Fibroblast of skin of right quadriceps (primary cell): ENCODE measurements at places on chromosomes 16 and 17.

GRCh38 chr17:81821603-81822311 lies 11.3 kb downstream of the MCRIP1 start:
- peak; percentile 44 for DNase-seq

- DNase-seq, result peak; percentile 67
Observed at GRCh38 chr16:87582216-87582965, 19.9 kb upstream of the JPH3 start.

DNA sequence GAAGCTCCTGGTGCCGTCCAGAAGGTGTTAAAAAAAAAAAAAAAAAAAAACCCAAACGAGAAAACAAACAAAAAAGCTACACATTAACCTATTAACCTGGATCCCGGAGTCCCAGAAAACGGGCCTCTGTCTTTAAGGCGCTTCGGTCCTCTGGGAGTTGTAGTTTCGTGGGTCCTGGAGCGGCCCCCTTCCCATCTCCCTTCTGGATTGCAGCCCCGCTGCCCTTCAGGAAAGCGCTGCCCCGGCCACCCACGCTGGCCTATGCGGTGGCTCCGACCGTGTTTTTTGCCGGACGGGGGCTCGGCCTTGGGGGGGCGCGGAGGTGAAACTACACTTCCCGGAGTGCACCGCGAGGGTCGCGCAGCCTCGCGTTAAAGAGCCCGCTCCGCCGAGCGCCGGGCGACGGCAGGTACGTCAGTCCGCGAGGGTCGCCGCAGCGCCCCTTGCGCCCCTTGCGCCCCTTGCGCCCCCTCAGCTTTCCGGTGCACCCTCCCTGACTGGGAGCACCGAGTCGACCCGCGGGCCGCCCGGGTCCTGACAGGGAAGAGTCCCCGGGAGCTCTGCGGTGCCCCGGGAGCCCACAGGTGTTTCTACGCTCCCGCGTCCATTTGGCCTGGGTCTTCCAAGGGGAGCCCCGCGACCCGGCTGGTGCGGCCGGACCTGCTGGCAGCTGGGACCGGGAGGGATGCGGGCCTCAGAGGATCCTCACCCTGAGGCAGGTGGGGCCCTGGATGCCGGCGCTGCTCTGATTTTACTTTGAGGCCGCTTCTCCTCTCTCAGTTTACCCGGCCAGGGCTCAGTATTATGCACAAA lies at the start of gene FCSK:
Gene FCSK, plus strand, starts transcription at position 374 of the 813 bp plus-strand sequence. CDS start 8,596 bp downstream, outside the sequence.
- peak; percentile 66 for DNase-seq

DNA sequence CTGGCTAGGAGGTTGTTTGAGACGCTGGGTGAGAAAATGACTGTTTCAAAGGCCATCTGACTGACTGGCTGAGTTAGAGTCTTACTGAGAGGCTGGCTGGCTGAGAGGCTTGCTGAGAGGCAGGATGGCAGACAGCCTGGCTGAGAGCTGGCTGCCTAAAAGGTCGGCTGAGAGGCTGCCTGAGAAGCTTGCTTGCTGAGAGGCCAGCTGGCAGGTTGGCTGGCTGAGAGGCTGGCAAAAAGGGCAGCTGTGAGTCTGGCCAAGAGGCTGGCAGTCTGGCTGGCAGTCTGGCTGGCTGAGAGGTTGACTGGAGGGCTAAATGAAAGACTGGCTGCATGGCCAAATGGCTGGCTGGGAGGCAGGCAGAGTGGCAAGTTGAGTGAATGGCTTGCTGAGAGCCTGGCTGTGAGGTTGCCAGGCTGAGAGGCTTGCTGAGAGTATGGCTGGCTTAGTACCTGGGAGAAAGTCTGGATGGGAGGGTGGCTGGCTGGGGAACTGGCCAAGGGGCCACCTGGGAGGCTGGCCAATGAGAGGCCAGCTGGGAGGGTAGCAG lies 35.3 kb upstream of the ACSM2B start:
- no peak for DNase-seq

GRCh38 chr16:49836668-49837067 lies 19.2 kb downstream of the ZNF423 start:
- DNase-seq, result no peak

- no peak for DNase-seq
Observed at GRCh38 chr16:20137194-20137593, 63.5 kb upstream of the GPR139 start.

DNA sequence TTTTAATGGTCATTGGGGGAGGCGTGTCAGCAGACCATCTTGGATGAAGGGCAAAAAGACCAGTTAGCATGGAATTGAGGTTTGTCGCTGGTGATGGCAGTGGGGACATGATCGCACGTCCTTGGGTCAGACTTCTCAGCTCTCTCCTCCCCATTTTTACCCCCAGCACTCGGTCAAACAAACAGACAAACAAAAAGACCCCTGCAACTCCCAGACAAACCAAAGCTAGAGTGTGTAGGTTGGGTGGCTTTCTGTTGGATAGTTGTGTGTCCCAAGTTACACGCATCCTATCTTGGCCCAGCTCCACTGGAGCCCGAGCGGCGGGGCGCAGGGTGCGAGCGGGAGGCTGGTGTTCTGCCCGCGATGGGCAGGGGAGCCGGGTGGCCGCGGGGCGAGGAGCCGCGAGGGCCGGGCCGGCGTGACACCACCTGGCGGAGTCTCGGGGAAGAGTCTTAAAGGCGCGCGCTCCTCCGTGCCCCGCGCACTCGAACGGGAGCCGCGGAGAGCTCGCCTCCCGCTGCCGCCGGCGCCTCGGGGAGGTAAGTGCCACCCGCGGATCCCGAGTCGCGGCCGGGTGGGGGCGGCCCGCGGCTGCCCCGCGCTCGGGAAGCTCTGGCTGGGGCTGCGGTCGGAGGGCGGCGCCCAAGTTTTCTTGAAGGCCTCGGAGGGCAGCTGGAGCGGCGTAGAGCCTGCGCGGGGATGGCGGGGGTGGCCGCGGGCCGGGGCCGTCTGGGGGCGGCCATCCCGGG lies 18.5 kb upstream of the NTN1 start:
- no peak for DNase-seq

GRCh38 chr17:52419229-52419641 lies 260.7 kb upstream of the CA10 start:
- DNase-seq, result peak; percentile 20

DNA sequence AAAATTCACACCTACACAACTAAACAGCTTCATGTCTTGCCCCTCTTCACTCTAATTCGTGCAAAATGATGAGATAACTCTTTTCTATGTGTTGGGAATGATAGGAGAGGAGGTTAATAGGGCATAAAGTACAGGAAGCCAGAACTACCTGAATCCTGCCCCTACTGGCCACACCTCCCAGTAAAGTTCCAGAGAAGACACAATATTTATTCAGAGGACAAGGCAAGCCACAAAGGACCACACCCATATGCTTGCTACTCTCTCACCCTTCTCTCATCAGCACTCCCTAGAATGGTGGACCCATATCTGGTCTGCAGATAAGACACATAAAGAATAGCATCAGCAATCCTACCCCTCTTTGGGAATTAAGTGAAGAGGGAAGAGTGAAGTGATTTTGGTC lies 74.6 kb downstream of the ZNF18 start:
- no peak for DNase-seq
